Hippocampal formation (tissue), 2 donors: ENCODE measurements at places on chromosomes 4 and X.

DNA sequence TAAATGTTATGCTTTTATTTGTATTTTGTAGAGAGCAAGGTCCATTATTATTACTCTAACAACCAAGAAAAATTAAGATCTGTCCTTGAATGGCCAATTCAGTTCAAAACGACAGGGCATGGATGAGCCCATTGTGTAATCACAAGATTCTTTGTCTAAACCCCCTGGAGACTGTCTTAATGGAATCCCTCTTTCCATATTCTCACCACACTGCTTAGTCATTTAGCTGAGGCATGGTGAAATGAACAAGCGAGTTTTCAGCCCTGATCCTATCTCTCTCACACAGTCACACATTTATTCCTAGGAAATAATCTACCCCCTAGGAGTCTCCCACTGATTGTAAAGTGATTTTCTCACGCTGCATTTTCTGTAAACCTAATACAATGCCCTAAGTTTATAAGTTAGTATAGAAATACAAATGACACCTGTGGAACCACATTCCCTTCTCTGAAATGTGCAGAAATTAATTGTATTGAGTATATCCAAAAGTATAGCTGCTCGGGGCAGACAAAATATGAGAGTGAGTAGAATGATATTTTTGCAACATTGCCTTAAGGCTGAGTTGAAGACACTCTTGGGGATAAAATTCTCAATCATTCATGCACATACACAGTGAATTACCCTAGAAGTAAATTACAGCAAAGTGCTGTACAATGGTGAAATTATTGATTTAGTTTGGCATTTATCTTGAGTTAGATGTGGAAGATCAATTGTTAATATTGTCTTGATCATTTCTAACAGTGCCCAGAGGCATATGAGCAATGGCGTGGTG lies 119.7 kb upstream of the PCDH7 start:
- no peak for DNase-seq

- no peak for DNase-seq
Observed at GRCh38 chr4:172141025-172141424, 327.8 kb downstream of the GALNTL6 start.

GRCh38 chr4:78684325-78685079 lies 91.6 kb upstream of the BMP2K start:
- no peak for DNase-seq

- DNase-seq: no peak
Observed at GRCh38 chr4:10611673-10612072, 72.9 kb downstream of the CLNK start.

- DNase-seq: no peak
Observed at GRCh38 chr4:182067828-182068227, 175.4 kb upstream of the TENM3 start.
